ENCODE measurements at places on chromosomes 1 and 21. TPM values are rescaled to one million over a fixed set of nuclear protein-coding genes. Genes with fewer than 3 reads are reported as not detected.

DNA sequence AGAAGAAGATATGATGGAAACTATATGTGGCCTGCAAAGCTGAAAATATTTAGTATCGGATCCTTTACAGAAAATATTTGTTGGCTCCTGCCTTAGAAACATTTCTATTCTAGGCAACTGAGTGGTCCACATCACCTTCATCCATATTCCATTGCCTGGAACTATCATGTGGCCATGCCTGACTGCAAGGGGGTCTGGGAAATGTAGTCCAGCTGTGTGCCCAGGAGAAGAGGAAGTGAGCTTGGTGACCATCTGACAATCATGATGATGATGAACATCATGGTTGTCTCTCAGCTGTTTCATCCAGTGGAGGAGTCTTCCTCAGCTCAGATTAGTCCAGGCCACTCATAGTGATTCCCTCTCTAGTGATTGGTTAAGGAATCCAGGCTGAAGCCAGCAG, 61.8 kb upstream of the IFNLR1 start:
- no peak for DNase-seq

TDRD5 gene
- not detected for total RNA-seq

DNA sequence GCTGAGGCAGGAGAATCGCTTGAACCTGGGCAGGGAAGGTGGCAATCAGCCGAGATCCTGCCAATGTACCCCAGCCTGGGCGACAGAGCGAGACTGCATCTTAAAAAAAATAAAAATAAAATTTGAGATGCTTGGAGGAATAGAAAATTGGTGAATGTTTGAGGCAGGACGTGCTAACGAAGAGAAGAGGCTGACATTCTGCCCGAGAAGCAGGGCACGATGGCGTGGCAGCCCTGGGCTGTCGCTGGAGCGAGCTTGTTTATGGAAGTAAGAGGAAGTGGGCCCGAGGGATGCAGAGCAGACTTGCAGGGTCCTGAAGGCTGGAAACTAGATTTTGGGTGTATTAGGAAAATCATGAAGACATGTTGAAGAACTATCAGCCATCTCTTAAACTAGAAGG, 92.6 kb downstream of the KIF26B start:
- DNase-seq = no peak

GRCh38 chr1:153540394-153541361, at the start of gene S100A5:
Gene S100A5 (minus strand): TSS chr1:153540934. CDS start chr1:153540191, 743 bp downstream.
- no peak for DNase-seq

GRCh38 chr1:3170561-3171453, 101.8 kb downstream of the PRDM16 start:
- DNase-seq = peak; percentile 90

LRRC41 gene
- total RNA-seq = 33.6 TPM

FCRL2 gene
- total RNA-seq = not detected

DNA sequence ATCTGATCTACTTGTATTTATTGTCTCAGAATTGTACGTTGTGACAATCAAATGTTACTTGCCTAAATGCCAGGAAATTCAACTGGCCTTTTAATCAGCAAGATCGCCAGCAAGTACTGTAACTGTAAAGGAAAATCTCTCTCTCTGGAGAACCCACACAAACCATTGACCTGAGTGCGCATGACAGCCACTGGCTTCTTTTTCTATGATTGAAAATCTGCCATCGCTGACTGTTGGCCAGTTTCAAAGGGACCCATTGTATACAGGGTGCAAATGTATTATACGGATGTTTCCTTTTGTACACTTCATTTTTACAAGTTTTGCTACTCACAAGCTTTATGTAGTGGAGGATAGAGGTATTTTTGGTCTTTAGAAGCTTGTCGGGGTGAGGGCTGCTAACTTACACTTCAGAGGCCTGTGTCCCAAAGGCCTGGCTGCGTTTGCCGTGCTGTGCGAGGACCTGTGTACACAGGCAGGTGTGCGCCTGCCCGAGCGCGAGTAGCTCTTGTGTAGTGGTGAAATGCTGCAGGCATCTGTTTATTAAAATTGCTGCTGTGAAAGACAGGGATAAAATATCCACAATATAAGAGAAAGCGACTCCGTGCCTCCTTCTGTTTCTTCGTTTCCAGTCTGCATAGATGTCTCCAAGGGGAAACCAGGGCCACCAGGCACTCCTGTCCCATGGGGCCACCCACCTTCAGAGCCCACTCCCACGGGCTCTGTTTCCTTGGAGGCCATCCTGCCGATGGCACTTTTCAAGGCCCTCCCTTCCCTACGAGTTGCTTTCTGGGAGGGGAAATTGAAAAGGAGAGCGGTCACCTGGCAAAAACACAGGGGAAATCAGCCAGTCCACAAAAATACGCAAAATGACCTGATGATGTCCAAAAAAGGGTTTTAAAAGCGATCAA, 25.3 kb upstream of the TRAPPC10 start:
- DNase-seq = peak; percentile 40

GRCh38 chr1:152878042-152878441, at the start of gene SMCP:
Gene SMCP (plus strand): TSS chr1:152878322. CDS start chr1:152884423, 6,101 bp downstream.
- DNase-seq = no peak

GRCh38 chr21:44533121-44533890, 6.7 kb downstream of the KRTAP10-1 start:
- DNase-seq = peak; percentile 38

GRCh38 chr1:245693941-245694752, 539.4 kb downstream of the KIF26B start:
- no peak for DNase-seq

TNFRSF8 gene
- 0.59 TPM for total RNA-seq

DNA sequence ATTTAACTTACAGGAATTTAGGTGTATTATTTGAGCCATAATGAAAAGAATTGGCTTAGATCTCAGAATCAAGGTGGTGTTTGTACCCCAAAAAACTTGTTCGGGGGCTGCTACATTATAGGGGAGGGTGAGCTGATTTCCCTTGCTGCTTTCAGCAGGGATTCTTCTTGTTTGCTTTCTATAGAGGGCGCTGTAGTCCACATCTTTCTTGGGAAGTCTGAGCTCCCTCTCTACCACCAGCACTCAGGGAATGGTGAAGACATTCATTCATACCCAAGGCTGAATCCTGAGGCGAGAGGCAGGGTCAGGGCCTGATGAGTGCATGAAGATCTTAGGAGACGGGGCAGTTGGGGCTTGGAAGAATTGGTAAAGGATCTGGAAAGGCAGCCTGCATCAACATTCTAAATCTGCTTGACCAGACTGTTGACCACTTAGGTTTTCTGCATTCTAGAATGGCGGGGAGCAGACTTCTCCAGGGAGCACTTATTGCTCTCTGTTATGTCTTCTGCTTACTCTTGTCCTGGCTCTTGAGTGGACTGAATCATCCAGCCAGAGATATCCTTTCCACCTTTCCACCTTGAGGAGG, 18.9 kb downstream of the SPATA46 start:
- no peak for DNase-seq

- no peak for DNase-seq
Measured at GRCh38 chr1:196887515-196888239, at the start of gene CFHR4. Gene CFHR4 (plus strand): TSS chr1:196888052. CDS start chr1:196888151, 99 bp downstream.

GRCh38 chr1:156594190-156594589, 2.6 kb downstream of the NAXE start:
- no peak for DNase-seq

DNA sequence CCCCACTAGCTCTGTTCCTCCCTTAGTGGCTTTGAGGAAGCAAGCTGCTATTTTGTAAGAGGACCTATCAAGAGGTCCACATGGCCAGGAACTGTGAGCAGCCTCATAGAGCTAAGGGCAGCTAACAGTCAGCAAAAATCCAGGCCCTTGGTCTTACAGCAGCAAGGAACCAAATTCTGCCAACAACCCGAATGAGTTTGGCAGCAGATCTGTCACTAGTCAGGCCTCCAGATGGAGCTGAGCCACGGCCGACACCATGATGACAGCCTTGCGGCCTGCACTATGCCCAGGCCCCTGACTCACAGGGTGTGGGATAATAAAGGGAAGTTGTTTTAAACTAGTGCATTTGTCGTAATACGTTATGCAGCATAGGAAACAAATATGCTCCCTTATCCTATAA, 28.0 kb upstream of the H3-3A start:
- DNase-seq = peak; percentile 93

GRCh38 chr1:56710646-56711045, 65.5 kb downstream of the PRKAA2 start:
- no peak for DNase-seq

DNA sequence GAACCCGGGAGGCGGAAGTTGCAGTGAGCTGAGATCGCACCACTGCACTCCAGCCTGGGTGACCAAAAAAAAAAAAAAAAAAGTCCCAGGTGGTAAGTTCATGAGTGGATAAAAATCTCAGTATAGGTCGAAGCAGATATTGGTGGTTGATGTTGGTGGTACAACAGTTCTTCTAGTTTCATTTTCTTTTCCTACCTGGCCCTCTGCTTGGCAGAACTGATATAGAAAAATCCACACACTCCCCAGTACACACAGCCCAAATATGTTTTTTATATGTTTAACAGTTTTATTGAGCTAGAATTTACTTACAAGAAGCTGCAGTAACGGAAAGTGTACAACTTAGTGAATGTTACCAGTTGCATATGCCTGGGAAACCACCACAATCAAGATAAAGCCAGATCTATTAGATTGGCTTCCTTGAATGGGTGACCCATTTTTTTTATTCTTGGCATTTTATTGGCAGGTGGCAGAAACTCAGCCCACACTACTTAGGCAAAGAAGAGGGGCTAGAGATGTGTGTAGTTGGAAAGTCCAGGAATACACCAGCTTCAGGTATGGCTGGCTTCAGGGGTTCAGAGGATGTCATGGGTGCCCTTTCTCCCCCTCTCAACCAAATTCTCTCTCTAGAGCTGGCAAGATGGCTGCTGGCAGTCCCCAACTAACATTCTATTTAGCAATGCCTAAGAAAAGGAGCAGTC, 118.3 kb upstream of the SLC25A33 start:
- no peak for DNase-seq

- no peak for DNase-seq
Measured at GRCh38 chr1:53951697-53952096, 5.5 kb downstream of the LRRC42 start.

DNA sequence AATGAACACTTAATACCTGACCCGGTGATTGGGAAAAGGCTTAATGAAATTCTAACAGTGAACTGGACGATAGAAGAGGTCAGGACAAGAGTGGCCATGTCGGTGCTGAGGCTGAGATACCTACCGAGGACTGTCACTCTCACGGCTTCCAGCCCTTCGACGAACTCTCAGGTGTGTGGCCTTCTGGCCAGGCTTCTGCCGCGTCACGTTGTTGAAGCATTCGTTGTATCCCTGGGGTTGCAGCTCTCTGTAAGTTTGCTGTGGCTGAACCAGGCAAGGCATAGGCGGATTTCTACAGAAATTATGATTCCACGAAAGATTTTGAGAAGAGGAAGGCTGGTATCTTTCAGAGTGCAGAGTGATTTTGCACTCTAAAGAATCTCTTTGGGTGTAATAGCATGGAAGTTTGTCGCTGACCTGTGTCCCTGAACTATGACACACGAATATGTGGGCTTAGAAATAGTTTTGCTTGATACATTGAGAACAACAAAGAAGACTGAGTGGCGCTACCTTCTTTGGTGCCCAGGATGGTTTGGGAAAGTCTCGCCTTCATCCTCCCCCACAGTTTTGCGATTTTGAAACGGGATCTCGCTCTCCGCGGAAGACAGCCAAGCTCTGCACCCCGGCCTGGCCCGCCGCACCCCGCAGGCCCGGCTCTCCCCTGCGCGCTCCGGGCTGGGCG, 403 bp upstream of the EPHX4 start:
- no peak for DNase-seq

DNA sequence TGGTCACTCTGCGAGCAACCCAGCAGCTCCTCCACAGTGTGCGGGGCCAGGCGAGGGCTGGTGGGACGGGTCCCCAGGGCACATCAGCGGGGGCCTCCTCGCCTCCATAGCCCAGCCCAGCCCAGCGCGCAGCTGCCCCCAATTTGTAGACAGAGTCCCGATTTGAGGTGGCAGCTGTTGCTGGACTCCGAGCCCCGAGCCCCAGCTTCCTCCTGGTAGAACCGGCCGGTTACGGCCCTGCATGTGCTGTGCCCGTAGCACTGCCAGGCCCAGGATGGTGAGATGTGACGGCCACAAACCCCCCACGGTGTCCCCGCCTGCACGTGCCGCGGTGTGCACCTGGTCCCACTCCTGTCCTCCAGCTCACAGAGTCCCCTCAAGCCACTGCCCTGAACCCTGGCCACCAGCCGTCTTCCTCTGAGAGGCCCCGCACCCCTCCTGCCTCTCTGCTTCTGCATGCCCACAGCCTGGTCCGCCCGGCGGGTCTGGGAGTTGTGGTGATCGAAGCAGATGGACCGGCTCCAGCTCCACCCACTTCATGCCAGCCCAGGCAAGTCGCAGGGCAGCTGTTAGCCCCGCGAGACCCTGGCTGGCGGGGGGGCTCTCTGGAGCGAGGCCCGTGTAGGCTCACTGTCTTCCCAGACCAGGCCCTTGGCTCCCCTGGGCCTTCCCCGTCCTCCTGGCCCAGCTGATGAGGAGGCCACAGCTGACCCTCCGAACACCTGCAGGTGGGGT, 55.5 kb downstream of the MORN1 start:
- no peak for DNase-seq

DNA sequence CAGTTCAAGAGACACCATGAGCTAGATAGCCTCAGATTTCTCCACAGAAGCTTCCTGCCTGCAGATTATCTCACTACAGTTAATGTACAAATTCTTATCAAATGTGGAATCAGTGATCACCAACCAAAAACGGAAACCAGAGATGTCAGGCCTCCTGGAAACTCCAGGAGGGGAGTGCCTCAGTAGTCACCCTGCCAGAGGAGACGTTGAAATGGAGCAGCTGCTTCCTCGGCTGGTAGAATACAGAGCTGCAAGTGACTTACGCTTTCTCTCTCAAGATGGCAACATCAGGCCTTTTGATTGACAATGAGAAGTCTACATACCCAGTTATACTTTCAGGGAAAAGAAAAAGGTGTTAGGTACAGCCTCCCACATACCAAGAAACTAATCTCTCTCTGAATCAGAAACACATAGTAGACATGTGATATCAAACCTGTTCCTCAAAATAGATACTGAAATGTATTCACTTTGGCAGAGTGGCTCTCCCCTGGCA, 52.2 kb downstream of the ACP6 start:
- DNase-seq = no peak

DNA sequence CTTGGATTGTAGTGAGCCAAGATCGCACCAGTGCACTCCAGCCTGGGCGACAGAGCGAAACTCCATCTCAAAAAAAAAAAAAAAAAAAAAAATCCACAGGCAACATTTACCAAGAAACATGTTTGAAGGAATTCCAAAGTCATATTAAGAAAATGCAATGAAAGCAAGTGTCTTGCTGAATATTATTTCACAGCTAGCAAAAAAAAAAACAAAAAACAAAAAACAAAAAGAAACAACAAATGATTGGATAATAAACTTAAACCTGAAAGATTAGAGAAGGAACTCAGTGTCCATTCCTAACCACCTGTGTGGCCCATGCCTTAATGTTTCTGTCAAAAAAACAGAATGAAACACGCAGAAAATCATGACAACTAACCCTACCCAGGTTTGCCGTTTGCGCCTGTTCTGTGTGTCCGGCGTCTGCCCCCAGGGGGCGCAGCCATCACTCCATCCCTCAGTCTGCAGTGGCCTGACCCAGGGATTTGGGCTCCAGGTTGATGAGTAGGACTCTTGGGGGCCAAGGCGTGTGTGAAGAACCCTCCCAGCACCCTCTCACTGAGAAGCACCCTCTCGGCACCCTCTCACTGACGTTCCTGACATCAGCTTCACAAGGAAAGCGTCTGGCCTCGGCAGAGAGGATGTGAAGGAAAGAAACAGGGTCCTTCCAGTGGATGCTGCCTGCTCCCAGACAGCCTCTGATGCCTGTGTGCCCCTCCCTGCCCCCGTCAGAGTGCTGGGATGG, 19.2 kb upstream of the PTTG1IP start:
- DNase-seq = peak; percentile 85

GRCh38 chr21:28310171-28310685, 682.4 kb downstream of the LTN1 start:
- DNase-seq = no peak

Measured in Right ventricle myocardium superior (tissue), 1 donor.